ENCODE measurements at places on chromosomes 16 and 17.

GRCh38 chr16:10923146-10923649, 19.1 kb downstream of the DEXI start:
- DNase-seq = no peak

GRCh38 chr17:21522755-21523336, 146.7 kb downstream of the KCNJ12 start:
- no peak for DNase-seq

GRCh38 chr17:18267927-18268711, 7.7 kb downstream of the MIEF2 start:
- no peak for DNase-seq

DNA sequence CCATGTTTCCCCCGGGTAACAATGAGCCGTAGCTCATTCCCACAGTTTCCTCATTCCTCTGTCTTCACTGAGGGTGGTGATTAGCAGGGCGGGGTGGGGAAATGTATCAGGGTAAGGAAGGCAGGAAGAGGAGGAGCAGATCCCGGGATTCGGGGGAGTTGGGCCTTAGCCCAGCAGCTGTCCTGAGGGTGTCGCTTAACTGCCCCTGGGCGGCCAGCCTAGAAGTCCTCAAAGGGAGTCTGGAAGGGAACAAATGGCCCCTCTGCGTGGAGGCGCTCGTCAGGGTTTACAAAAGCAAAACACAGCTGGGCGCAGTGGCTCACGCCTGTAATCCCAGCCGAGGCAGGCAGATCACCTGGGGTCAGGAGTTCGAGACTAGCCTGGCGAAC, 14.3 kb downstream of the MLYCD start:
- no peak for DNase-seq

DNA sequence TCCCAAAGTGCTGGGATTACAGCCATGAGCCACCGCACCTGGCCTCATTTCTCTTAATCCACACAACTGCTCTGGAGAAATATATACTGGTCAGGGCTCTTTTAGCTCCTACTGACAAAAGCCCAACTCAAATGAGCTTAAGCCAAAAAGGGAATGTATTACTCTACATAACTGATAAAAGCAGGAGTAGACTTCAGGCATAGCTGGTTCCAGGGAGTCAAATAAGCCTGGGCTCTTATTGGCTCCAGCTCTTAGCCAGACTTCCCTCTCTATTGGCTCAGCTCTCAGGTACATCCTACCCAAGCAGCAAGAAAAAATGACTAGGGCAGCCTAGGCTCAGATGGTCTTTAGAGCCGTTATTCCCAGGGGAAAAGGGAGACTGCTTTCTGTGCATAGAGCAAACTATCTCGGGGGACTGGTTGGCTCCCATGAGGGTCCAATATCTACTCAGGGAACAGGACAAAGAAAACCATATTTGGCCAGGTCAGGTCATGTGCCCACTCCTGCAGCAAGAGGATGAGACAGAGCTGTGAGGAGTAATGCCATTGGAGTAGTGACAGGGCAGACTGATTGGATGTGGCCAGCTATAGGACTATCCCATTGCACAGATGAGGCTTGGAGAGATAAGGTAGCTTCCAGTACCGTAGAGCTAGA, 21.2 kb downstream of the TBX2 start:
- DNase-seq = no peak

GRCh38 chr17:63978272-63979200, 5.8 kb upstream of the SCN4A start:
- DNase-seq = no peak

- DNase-seq = no peak
Measured at GRCh38 chr16:67944690-67945391, 921 bp upstream of the LCAT start.

GRCh38 chr16:86685076-86685475, 106.7 kb downstream of the FOXL1 start:
- DNase-seq = no peak

- no peak for DNase-seq
Measured at GRCh38 chr17:8693328-8693727, 51.3 kb downstream of the CCDC42 start.

DNA sequence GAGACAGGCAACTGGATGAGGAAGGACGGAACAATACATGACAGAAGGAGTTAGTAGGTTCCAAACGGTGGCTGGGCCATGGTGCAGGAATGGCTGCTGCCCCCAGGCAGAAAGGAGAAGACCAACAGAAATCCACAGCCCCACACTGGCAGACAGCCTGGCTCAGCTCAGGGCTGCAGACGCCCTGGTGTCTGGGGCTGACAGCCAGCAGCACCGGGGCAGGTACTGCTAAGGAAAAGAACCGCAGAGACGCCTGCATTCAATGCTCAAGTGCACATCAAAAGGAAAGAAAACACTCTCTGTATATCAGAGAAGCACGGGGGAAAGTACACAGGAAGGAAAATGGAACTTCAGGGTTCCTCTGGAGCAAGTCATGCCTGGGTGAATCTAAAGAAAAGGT, 53.4 kb downstream of the GAS7 start:
- DNase-seq = no peak

GRCh38 chr16:2919511-2920255, 8.0 kb downstream of the FLYWCH1 start:
- peak; percentile 59 for DNase-seq

GRCh38 chr16:86403541-86404163, 106.7 kb upstream of the FOXF1 start:
- DNase-seq = no peak

DNA sequence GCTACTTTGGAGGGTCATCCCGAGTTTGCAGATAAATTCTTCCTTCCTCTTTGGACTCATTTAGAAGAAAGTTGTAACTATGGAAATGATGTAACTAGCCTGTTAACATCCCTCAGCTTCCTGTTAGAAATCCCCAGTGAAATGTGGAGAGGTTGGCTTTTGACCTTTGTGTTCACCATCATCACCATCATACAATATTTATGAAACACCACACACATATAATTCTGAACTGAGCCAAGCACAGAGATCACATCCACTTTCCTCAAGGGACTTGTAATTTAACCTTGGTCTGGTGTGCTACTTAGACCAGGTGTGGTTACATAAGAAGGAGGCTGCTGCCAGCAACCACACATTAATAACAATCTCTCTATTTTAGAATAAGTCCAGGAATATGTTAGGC, 2.5 kb downstream of the CAPNS2 start:
- no peak for DNase-seq

- peak; percentile 82 for DNase-seq
Measured at GRCh38 chr16:75555213-75555706, 792 bp downstream of the TMEM231 start.

GRCh38 chr16:1830213-1830612, 3.2 kb downstream of the FAHD1 start:
- DNase-seq = no peak

- no peak for DNase-seq
Measured at GRCh38 chr16:873889-874288, 73.4 kb upstream of the GNG13 start.

DNA sequence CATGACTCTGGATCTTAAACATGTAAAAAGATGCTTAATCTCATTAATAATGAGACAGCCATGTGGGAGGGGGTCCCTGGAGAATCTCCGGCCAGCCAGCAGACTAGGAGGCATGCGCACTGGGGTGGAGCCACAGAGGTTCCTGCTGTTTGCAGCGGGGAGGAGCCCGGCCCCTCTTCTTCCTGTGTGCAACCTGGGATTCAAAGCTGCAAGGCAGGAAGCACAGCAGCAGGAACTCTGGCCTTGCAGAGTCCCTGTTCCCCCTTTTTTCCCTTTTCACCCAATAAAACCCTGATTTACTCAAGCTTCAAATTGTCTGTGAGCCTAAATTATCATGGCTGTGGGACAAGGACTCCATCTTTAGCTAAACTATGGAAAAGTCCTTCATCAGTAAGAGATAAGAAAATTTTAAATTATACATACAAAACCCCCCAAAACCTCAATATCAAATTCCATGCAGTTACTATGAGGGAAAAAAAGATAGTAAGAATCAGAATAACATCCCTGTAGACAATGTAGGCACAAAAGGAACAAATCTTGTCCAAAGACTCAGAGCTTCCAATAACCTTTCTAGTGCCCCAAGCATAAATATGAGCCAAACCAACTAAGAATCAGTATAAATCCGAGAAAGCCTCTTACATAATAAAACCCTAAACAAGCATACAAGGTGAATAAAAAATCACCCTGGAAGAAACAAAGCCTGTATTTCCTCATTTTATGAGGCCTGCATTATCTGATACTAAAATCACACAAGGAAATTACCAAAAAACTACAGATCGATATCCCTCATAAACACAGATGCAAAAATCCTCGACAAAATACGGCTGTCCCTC, 12.1 kb downstream of the CFDP1 start:
- DNase-seq = no peak

GRCh38 chr17:44522883-44523671, 19.9 kb upstream of the GPATCH8 start:
- DNase-seq = peak; percentile 5

- no peak for DNase-seq
Measured at GRCh38 chr17:35978346-35978745, 3.0 kb downstream of the CCL16 start.

DNA sequence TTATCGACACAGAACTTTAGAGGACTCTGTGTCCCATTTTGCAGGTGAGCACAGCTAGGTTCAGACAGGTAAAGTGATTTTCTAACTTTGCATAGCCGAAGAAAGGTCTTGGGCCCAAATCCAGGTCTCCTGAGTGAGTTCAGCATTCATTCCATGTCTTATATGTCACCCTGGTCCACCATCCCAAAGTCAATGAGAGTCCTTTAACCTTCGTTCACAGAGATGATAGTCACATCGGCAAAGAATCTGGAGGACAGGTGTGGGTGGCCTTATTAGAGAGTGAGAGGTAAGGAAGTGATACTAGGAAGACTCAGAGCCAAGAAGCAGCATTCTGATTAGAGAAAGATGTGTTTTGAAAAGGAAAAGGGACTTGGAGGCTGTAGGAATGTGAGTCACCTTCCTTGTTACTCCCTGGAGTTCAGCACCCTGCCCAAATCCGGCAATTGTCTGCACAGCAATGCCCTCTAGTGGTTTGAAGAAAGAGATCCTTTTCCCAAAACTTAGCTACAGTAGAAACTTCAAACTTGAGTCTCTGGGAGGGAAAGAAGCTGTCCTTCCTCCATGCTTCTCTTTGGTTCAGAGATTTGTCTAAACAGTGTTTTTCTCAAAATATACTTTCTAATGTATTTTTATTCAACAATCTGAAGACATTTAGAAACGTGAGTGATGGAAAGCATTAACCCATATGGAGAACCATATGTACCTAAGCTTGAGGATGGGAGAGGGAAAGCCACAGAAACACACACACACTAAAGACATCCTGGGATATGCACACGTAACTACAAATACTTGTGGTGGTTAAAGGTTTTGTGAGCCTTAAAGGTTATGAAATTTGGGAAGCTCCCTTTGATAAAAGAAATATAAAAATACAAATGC, 96.4 kb upstream of the SHISA6 start:
- DNase-seq = no peak

GRCh38 chr17:3846437-3847164, 555 bp upstream of the NCBP3 start:
- DNase-seq = no peak

- DNase-seq = no peak
Measured at GRCh38 chr17:10055262-10055975, 143.0 kb downstream of the GAS7 start.

DNA sequence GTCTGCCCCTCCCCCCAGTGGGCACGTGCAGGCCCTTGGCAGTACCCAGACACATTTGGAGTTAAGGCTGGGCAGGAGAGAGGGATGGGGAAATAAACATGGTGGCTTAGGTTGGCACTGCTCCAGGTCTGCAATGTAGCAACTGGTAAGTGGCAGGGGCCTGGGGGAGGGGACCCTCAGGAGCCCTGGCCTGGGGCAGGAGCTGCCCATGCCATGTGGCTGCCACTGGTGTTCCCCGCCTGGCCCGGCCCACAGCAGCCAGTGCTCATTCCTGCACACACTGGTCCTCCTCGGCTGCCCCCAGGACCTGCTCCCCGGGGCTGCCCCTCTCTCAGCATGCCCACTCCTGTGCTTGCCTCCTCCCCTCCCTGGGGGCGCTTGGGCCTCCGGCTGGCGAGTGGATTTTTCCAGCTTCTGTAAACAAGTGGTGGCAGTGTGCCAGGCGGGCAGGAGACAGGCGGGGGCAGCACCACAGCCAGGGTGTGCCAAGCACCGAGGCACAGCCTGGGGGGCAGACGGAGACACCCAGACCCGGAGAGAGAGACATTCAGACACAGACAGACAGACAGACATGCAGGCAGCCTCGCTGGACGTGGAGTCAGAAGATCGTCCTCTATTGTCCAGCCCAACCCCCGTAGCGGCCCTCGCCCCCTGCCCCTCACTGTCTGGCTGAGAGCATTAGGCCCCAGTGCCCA, 9.4 kb downstream of the THRA start:
- peak; percentile 92 for DNase-seq

DNA sequence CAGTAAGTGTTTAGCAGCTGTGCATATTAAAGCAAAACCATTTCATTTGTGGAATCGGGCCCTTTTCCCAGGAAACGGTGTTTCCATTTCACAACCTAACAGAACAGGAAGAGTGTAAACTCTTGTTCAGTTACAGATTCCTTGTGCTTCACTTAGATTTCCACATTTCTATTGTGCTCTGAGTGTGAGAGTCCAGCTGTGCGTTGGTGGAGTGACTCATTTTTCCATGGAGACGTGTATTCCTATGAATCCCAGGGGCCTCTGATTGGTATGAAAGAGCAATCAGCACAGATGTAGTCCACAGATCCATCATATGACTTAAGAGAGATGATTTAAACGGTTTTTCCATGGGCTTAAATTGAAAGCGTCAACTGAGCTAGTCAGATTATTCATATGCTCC, 13.3 kb upstream of the CAVIN1 start:
- no peak for DNase-seq

DNA sequence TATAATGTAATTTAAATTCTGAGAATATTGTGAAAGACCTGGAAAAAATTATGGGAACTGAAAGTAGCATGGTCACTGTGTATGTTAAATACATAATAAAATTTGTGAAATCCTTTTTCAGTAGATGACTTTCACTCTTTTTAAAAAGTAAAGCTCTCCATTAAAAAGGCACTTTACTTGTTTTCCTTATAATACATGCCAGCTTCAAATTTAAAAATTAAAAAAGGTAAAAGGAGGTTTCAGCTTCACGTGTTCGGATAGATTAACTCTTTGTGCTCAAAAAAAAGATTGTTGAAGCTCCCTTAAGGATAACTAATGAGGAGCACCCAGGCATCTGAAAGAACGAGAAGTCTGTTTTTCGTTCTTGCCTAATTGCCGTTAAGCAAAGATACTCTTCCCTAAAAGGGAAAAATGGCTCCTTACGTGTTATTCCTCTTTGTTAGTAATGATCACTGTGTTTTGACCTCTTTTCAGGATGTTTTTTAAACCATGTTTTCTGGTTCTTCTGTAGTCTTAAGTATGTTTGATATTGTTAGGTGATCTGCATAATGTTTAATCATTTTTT, 87.8 kb downstream of the TUBD1 start:
- no peak for DNase-seq

GRCh38 chr16:539901-540530, 12.5 kb downstream of the CAPN15 start:
- DNase-seq = no peak

DNA sequence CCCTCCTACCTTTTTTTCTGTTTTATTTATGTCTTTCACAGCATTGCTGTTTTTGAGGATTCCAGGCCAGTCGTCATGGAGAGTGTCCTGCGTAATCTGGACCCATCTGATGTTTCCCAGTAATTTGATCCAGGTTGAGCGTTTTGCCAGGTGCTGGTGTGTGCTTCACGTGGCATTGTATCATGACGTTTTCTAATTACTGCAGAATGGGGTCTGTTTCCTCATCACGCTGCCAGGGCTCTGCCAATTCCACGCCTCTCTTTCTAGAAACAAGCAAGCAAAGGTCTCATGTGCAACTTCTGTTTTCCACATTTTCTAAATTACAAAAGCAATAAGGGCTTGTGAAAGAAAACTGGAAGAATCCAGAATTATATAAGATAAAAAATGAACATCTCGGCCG, 28.3 kb upstream of the BHLHA9 start:
- DNase-seq = no peak

Measured in hippocampal formation (tissue), 2 donors.